ENCODE measurements at places on chromosomes 7 and 10.

DNA sequence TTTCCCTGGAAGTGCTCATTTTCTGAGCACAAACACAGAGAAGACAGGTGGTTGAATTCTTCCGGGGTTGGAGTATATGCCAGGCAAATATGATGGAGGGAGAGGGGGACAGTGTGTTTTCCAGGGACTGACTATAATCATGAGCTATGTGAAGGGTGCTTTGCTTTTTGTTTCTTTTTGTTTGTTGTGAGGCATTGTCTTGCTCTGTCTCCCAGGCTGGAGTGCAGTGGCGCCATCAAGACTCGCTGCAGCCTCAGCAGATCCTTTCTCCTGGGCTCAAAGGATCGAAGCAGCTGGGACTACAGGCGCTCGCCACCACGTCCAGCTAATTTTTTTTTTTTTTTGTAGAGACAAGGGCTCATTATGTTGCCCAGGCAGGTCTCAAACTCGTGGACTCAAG lies 47.3 kb upstream of the CPN1 start:
- no peak for DNase-seq

- no peak for DNase-seq
These were observed 144.5 kb downstream of the FRMD4A start for GRCh38 chr10:14186245-14186644.

DNA sequence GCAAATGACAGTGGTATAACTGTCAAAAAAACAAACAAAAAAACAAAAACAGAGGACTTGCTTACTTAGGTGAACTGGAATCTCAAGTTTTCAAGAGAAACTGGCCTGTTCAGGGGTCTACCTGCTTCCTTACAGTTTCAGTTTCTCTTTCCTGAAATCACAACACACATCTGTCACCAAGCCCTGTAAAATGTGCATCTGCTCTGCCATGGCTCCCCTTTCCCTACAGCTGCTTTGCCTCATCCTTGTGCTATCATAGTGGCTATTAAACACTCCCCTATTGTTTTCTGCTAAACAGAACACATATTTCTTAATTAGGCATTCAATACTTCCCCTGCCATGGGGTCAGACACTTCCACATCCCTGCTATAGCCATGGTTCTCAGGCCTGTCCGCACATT lies 37.6 kb downstream of the CPED1 start:
- no peak for DNase-seq

GRCh38 chr7:30286749-30287148 lies 2.4 kb downstream of the ZNRF2 start:
- no peak for DNase-seq

- no peak for DNase-seq
These were observed 92.8 kb upstream of the PARD3 start for GRCh38 chr10:34907743-34908430.
